ENCODE measurements at places on chromosomes 13 and 19. TPM values are rescaled to one million over a fixed set of nuclear protein-coding genes. Genes with fewer than 3 reads are reported as not detected.

DNA sequence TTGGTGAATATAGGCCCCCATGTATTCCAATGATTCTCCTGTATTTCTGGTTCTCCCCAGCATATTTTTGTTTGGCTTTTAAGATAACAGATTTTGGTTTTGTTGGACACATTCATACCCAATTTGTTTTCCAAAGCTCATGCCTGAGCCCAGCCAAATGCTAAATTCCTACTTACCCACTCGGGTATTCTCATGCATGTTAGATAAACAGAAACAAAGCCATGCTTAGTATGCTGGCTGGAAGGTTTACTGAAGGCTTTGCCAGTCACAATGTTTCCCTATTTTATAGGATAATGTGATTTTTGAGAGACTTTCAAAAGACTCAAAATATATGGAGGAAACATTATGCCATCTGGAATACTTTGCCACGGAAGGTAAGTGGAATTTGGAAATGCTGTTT lies 206.8 kb downstream of the ATP8A2 start:
- DNase-seq = no peak
- H3K4me1 ChIP-seq = no peaks in the 10 kb centered on the region
- peaks cover 8% of the 10 kb centered on the region for H3K27me3 ChIP-seq
- H3K4me3 ChIP-seq = no peak overlapping the region

DNA sequence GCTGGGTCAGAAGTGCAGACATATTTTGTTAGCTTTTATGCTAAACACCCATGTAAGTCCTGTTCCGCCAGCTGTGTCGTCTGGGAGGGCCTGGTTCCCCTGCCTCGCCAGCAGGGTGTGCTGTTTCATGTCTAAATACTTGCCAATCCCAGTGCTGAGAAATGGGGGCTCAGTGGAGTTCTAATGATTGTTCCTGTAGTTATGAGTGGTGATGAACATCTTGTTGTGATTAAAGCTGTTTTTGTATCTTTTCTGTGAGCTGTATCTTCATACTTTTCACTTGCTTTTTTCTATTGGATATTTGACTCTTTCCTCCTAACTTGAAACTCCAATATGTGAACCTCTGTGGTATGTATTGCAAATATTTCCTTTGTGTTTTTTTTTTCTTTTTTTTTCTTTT lies 32.7 kb downstream of the KDM4B start:
- no peak for DNase-seq
- no peaks in the 10 kb centered on the region for H3K4me1 ChIP-seq
- H3K4me3 ChIP-seq = no peak overlapping the region
- no peak overlapping the region for H3K27ac ChIP-seq

- no peaks in the 10 kb centered on the region for H3K27me3 ChIP-seq
- no peak for DNase-seq
- H3K4me3 ChIP-seq = no peak overlapping the region
- no peaks in the 10 kb centered on the region for H3K36me3 ChIP-seq
Measured at GRCh38 chr13:20684546-20684945, 19.0 kb upstream of the IL17D start.

DNA sequence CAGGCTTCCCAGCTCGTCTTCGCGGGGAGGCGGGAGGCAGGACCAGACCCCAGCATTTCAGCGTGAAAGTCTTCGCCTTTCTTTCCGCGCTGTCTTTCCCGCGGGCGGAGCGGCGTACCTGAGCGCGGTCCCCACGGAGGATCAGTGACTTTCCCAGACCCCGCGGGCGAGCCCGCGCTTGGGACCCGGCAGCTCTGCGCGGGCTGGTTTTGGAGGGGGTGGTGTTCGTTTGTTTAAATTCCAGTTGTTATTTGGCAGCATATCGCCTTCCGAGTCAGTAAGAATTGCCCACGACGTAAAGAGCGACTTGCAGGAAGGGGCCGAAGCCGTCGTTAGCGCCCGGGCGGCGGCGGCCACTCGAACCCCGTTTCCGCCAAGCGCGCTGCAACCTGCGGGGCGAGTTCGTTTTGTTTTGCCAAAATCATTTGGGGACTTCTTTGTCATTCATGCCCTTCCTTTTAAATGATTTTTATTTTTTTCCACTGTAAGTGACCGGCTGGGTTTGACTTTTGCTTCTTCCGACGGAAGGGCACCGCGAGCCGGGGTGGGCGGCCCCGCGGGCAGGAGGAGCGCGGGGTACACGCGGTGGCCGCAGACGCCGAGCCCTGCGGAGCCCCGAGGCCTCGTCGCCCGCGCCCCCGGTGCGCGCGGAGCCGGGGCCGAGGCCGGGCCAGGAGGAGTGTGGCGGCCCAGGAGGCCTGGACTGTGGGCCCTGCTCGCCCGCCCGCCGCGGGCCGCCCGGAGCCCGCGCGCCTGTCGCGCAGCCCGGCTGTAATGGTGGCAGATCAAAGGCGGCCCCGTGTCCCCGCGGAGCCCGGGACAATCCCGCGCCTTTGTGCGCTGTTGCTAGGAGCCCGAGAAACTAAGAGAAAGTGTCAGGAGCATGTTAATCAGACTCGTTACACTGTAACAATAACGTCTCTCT lies 75.9 kb downstream of the ZIC5 start:
- H3K4me3 ChIP-seq = peak overlapping the region; percentile 46
- H3K27me3 ChIP-seq = peaks cover 10% of the 10 kb centered on the region
- no peaks in the 10 kb centered on the region for H3K36me3 ChIP-seq
- DNase-seq = no peak
- no peak overlapping the region for H3K27ac ChIP-seq

DNA sequence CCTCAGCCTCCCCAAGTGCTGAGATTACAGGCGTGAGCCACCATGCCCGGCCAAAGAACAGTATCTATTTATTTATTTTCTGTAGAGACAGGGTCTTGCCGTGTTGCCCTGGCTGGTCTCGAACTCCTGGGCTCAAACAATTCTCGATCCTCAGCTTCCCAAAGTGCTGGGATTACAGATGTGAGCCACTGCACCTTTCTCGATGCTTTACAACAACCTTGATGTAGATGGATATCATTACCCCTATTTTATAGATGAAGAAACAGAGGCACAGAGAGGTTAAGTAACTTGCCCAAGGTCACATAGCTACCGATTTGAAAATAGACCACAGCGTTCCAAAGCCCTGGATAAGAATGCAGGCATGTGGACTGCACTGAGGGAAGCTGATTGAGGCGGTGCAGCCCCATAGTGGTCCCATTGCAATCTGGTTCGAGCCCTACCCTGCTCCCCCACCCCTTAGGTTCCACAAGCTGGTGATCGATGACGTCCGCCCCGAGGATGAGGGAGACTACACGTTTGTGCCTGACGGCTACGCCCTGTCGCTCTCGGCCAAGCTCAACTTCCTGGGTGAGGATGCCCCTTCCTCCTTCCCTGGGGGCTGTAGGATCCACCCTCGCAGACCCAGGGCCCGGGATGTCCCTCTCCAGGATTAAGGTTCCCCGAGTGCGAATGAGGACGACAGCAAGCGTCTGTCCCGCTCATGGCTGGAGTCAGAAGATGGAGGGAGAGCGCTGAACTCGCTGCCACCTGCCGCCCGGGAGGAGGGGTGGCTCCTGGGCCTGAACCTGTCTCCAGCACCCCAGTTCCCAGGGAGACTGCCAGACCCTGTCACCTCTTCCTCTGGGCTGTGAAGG lies 17.9 kb downstream of the MYBPC2 start:
- H3K4me1 ChIP-seq = no peaks in the 10 kb centered on the region
- H3K27me3 ChIP-seq = peaks cover 4% of the 10 kb centered on the region
- no peak for DNase-seq
- H3K4me3 ChIP-seq = no peak overlapping the region
- H3K27ac ChIP-seq = no peak overlapping the region

DNA sequence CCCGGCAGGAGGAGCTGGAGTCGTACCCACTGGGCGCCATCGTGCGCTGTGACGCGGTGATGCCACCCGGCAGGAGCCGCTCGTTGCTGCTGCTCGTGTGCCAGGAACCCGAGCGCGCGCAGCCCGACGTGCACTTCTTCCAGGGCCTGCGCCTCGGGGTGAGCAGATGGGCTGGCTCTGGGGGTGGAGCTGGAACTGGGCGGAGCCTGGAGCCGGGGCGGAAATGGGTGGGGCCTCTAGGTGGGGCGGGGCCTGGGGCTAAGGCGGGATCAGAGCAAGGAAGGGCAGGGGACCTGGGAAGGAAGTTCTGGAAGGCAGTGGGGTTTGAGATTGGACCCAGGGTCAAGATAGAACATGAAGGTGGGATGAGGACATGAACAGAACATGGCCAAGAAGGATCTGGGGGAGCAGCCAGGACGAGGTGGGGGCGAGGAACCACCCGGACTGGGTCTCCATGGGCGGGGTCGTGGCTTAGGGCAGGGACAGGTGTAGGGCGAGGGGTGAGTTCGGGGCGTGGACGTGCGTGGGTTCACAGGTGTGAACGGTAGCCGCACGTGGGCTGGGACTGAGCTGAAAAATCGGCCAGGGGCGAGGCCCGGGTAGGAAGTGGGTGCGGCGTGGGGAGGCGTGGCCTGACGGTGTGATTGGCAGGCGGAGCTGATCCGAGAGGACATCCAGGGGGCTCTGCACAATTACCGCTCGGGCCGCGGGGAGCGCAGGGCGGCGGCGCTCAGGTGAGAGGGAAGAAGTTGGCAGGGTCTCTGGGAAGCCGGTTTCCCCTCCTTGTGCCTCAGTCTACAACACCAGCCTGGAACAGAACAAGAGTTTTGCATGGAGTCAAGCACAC lies 4.7 kb downstream of the EPS8L1 start:
- DNase-seq = peak; percentile 75
- H3K4me3 ChIP-seq = peak overlapping the region; percentile 56
- H3K27me3 ChIP-seq = peaks cover 64% of the 10 kb centered on the region
- H3K4me1 ChIP-seq = peaks cover 27% of the 10 kb centered on the region

DNA sequence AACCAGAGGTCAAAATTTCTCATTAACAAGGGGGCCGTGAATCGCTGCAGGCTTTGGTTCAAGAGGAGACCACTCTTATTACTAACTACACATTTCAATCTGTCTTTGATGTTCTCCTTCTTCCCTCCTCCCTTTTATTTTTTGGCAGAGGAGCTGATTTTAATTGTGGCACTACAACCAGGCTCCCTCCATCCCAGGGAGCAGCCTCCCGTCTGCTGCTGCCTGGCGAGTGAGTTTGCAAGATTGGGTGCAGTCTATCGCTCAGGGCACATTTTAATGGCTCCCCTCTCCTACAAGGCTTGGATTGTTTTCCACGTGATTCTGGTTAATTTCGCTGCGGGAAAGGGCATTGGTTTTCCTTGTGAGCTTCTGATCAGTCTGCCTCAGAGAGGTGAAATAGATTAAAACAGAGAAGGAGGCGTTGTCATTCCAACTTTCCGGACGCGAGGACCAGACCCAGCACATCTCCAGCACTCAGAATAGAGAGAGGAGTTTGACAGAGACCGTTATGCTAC lies 81.4 kb downstream of the KCTD15 start:
- no peaks in the 10 kb centered on the region for H3K27me3 ChIP-seq
- H3K4me3 ChIP-seq = no peak overlapping the region
- H3K4me1 ChIP-seq = peaks cover 13% of the 10 kb centered on the region
- no peak overlapping the region for H3K27ac ChIP-seq
- no peaks in the 10 kb centered on the region for H3K36me3 ChIP-seq
- DNase-seq = no peak

DNA sequence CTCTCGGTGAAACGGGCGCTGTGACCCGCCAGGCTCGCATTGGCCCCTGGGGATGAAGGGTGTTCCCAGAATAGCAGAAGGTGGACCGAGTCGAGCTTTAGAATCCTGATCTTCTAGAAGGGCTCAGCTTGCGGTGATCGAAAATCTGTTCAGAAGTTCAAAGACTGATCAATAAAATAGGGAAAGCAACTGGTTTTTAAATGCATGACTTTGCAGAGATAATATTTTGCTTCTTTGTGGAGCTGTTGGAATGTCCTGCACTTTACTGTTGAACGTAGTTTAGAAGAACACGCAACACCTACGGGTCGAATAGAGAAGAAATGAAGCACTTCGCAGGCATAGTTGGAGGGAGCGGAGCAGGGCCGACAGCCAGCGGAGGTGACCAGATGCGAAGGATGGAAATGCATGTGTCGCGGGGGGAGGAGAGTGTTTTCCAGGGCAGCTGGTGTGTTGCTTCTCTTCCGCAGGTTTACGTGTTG lies 766 bp downstream of the CEBPG start:
- peaks cover 5% of the 10 kb centered on the region for H3K36me3 ChIP-seq
- no peaks in the 10 kb centered on the region for H3K27me3 ChIP-seq
- peaks cover 35% of the 10 kb centered on the region for H3K4me1 ChIP-seq

GRCh38 chr19:58330458-58330857 lies 3.7 kb downstream of the ZSCAN22 start:
- H3K4me3 ChIP-seq = no peak overlapping the region
- no peaks in the 10 kb centered on the region for H3K36me3 ChIP-seq
- DNase-seq = no peak
- no peak overlapping the region for H3K27ac ChIP-seq

DNA sequence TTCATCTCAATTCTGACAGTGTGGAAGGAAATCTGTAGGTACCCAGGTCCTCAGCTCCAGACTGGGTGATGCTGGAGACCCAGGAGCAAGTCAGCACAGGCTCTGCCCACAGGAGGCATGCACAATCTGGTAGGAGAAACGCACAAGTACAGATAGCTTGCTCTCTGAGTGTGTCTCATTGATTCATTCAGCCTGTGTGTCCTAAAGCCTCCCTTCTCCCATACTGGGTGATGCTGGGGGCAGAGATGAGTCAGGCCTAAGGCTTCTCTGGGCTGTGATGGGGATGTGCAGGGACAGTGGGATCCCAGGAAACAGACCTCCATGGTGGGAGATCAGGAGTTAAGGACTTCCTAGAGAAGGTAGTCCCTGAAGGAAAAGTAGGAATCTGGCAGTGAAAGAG lies 6.8 kb downstream of the ZNF526 start:
- no peaks in the 10 kb centered on the region for H3K27me3 ChIP-seq
- no peak overlapping the region for H3K27ac ChIP-seq
- no peak overlapping the region for H3K4me3 ChIP-seq
- H3K4me1 ChIP-seq = no peaks in the 10 kb centered on the region
- H3K36me3 ChIP-seq = peaks cover 75% of the 10 kb centered on the region

Gene LRRC8E
- total RNA-seq = 0.52 TPM

Gene CYP4F2
- total RNA-seq = not detected

Gene CACNG8
- 0.14 TPM for total RNA-seq

Gene KCNK6
- 8.9 TPM for total RNA-seq

Measured in heart right ventricle (tissue), 16 donors.